NCI-H226 (cell line): ENCODE measurements at places on chromosomes 12 and 14.

DNA sequence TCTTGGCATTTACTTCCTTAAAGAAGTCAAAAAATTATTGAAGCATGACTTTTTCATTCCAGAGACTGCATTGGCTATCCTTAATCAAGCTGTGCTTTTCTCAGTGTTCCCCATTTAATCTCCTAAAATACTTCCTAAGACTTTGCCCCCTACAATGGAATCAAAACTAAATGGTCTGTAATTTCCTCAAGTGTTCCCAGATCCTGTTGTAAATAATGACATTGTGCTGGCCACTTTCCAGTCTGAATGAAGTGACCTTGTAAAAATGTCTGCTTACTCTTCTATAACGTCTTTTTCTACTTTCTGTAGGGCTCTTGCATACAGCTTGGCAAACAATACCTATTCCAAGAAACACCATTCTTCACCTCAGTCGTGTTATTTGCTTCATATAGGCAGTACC lies 45.3 kb upstream of the MBIP start:
- DNase-seq, result no peak

DNA sequence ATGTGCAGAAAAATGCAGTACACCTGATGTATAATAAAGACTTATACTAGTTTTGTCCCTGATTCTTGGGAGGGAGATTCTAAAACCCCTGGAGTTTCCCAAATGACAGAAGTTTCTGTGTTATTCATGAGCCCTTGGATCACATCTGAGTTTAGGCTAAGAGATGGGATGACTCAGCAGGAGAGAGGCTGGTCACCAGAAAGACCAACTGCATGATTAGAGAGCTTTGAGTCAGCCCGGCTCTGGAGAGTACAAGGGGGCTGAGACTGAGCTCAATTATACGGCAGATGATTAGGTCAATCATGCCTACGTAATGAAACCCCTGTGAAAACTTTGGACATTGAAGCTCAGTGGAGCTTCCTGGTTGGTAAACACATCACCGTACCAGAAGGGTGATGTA lies 174.2 kb downstream of the SSPN start:
- DNase-seq, result peak; percentile 56

- DNase-seq, result peak; percentile 90
Measured at GRCh38 chr12:67811437-67812361, 163.2 kb downstream of the DYRK2 start.

GRCh38 chr14:52874389-52874788 lies 76.5 kb downstream of the FERMT2 start:
- no peak for DNase-seq

- DNase-seq, result no peak
Measured at GRCh38 chr12:106774808-106775524, 484 bp downstream of the RIC8B start.

DNA sequence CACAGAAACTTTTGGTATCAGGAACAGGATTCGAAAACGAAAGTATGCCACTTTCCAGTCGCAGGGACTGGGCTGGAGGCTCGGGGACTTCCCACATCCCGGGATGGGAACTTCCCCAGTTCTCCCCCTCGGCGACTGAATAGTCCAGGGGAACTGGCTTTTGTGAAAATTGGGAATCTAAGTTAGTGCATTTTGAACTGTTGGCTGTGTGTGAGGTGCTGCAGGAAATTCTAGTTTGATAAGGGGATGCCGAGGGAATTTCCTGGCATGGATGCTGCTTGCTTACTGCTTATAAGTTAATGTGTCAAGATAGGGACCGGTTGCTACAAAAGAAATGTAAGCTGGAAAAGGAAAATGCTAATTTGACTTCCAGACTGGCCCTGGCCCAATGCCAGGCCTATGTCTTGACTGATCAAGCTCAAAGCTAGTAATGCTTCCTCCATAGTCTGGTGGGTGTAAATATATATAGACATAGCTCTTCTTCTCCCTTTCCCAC lies 73.4 kb upstream of the EIF5 start:
- DNase-seq, result peak; percentile 60

DNA sequence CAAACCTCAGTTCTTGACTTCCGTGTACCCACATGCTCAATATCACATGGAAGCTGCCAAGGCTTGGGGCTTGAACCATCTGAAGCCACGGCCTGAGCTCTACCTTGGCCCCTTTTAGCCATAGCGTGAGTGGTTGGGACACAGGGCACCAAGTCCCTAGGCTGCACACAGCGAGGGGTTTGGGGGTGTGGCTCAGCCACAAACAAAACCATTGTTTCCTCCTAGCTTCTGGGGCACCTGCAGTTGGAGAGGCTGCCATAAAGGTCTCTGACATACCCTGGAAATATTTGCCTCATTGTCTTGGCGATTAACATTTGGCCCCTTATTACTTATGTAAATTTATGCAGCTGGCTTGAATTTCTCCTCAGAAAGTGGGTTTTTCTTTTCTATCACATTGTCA lies 628.6 kb downstream of the NRXN3 start:
- DNase-seq, result no peak

DNA sequence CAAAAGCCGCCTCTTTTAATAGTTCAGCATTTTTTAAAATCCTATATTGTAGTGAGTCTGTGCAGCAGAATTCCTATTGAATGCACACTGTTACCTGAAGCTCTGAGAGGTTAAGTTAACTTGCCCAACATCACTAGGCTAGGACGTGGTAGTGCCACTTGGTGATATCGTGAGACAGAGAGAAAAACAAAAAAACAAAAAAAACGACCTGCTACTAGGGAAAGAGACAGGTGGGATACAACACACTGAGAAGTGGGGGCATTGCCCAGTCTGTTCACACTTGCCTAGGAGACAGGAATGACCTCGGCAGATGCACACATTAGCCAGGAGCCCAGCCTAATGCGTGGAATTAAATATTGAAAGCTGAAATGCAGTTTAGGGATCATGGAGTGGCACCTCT lies 129.7 kb upstream of the CCND2 start:
- no peak for DNase-seq

GRCh38 chr14:24270537-24271133 lies 762 bp downstream of the RABGGTA start:
- DNase-seq, result no peak

DNA sequence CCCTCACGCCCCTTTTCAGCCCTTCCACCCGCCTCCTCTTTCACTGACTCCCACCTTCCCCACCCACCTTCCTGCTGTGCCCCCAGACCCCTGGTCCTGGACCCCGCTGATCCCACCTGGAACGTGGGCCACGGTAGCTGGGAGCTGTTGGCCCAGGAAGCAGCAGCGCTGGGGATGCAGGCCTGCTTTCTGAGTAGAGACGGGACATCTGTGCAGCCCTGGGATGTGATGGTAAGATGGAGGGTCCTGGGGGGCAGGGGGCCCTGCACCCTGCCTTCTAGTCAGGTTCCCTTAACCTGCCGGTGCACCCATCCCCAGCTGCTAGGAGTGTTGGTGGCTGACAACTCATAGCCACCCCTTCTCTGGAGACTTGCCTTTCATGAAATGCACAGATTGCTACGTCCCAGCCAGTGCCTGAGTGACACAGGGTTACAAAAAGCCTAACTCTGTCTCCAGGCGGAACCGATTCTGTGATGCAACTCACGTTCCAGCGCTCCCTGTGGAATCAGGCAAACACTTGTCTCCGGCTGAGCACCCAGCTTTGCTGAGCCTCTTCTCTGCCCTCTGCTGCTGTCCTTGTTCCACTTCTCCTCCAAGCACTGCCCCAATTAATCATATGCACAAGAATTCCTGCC lies 15.0 kb upstream of the OAS2 start:
- DNase-seq, result no peak

DNA sequence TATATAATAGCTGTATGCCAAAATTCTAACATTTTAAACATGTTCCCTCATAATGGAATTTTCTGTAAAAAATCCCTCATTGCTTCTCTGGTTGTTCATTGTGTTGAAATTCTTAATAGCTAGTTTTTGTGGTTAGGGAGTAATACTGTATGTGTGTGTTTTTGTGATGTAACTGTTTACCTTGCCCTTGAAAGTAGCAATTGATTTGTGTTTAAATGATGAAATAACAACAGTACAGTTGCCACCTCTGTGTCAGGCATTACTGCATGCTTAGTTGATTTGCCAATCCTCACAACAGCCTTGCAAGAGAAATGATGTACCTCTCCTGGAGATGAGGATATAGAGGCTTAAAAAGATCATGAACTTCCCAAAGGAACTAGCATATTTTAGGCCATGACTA lies 94.9 kb downstream of the DAAM1 start:
- DNase-seq, result peak; percentile 83

DNA sequence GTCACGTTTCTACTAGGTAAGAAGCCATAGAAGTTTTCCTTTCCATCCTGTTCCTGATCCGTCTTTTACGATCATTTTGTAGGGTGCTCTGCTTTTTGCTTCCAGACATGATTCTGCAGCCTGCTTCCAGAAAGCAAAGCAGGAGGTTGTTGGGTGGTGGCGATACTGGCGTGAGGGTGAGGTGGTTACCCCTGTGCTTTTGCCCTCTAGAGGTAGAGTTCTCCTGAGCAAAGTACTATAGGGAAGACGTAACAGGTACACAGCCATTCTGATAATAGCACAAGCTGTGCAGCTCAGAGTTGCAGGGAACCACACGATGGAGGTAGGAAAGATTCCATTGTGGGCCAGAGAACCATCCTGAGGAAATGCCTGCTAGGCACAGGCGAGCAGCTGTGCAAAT lies 186.0 kb downstream of the PAH start:
- no peak for DNase-seq

DNA sequence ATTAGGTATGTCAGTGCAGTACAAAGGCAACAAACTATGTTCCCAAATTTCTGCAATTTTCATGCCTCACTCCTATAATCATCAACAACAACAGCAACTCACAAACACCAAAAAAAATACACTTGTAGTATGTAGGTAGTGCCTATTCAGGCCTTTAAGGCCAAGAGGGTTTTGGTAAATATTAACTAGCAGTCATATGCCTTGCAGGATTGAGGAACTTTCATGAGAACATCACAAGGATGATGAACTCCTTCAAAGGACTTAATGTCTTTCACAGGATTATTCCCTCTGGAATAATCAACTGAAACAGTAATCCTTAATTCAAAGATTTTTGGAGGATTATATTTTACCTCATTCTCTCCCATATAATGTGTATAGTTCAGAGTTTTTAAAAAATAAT lies 293.8 kb downstream of the NOVA1 start:
- DNase-seq, result no peak

GRCh38 chr12:47999816-48000215 lies 4.5 kb downstream of the COL2A1 start:
- DNase-seq, result no peak

GRCh38 chr12:128905003-128905544 lies 51.8 kb downstream of the GLT1D1 start:
- DNase-seq, result no peak

DNA sequence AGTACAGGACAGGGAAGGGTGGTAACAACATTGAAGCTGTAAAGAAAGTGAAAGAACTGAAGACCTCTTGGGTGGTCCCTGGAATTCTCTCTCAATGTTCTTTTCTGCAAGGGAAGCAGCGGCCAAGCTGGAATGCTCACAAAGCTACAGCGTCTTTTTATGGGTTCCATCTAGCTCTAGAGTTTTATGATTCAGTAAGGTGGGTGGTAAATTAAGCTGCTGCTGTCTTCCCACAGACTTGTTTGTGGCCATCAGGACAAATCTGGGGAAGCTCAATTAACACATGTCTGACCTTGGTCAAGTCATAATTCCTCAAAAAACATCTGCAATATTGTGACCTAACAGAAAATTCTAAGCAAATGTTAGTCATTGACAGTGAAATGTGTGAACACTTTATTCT lies 139.1 kb downstream of the MED13L start:
- no peak for DNase-seq

DNA sequence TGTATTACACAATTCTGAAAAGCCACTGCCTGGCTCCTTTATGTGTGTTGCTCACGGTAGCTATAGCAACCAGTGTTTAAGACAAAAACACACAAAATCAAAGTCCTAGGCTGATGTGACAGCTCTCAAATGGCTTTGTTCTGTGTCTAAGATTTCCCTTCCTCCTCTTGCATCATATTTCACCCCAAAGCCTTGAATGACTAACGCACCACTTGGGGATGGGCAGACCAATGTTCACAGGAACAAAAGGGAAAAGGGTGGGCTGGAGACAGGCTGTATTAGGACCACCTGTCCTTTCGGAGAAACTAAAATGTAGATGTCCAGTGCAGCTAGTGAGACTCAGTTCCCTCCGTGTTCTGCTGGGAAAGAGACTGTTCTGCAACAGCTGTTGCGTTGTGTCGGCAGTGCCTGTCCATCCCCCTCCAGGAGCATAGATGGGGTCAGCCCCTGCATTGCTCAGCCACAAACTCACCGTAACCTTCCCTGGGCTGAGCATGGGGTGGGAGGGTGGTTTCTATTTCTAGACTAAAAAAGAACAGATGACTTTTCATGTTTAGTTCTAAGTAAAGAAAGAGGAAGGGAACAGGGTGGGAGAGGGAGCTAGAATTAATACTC lies 26.8 kb upstream of the DAAM1 start:
- peak; percentile 36 for DNase-seq

DNA sequence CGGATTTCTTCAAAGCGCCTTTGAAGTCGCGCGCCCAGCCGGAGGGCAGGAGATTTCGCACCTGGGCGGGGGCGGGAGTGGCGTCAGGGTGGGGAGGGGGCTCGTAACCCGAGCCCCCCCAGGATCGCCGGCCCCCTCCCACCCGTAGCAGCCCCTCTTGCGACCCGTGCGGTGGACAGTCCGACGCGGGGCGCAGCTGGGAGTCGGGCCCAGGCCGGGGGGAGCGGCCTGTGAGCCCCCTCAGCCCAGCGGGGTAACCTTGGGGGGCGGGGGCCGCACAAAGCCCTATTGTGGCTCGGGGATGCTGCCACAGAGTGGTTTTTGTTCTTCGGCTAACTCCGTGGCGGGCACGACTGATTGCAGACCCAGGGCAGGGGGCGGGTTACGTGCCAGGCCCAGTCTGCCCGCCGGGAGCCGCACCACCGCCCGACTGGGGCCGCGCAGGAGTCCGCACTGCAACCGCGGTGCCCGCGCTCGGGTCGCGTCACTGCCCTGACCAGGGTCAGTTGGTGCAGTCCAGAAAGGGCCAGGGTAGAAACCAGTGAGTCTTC lies 4.2 kb upstream of the AAAS start:
- DNase-seq, result no peak

DNA sequence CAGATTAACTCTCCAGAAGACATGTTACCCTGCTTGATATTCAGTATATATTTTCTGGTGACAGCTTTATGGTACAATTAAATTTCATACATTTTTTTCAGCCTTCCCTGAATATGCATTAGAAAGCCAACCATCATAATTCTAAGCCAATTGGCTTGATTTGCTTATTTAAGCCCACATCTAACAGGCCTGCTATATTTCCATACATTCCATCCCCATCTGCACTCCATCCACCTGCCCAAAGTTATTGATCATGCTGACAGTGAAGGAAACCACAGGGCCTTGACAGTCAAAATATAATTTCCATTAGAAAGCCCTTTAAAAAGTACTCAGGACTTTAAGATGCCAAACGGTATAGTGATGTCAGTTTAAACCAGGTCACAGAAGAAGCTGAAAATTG lies 164.3 kb downstream of the GXYLT1 start:
- DNase-seq, result no peak

GRCh38 chr12:27705263-27705662 lies 5.4 kb upstream of the MRPS35 start:
- no peak for DNase-seq

DNA sequence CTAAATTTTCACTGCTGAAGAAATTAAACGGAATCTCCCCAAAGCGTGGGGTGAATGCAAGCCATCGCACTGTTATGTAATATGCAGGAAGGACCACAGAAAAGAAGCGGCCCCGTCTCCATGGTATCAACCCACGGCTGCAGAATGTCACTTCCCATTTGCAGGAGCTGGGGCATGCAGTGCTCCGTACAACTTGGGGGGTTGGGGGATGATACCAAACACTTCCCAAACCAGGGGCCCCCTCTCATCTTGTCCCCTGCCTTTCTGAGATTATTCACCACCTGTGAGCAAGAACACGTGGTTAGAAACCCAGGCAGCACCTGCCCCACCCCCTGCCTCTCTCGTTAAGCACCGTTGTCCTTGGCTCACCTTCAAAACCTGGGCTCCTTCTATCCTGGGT lies 505.1 kb upstream of the TMEM132C start:
- no peak for DNase-seq
